ENCODE measurements at places on chromosomes 13 and 19.

DNA sequence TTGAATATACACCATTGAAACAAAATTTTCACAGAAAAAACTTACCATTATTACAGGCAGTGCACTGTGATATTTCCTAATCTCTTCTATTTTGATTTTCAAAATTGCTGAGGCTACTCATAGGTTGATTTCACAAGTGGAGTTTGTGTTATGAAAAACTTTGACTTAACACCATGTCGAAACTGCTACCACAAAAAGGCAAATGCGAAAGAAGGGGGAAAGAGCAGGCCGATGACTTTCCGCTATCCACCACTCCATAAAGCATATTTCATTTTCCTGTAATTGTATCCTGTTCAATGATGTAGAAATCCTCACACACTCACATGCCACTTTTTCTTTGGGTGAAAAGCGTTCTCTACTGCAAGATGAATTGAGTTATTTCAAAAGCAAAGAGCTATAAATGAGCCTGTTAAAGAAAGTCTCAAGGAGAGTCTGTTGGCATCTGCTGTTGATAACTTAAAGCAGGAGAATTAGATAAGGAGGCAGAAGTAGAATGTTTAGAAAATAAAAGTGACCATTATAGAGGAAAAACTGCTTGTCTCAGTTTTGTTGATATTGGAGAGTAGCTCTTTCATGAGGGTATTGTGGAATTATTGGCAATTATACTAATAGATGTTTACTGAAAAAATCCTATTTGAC lies 18.8 kb downstream of the KL start:
- no peak for DNase-seq

DNA sequence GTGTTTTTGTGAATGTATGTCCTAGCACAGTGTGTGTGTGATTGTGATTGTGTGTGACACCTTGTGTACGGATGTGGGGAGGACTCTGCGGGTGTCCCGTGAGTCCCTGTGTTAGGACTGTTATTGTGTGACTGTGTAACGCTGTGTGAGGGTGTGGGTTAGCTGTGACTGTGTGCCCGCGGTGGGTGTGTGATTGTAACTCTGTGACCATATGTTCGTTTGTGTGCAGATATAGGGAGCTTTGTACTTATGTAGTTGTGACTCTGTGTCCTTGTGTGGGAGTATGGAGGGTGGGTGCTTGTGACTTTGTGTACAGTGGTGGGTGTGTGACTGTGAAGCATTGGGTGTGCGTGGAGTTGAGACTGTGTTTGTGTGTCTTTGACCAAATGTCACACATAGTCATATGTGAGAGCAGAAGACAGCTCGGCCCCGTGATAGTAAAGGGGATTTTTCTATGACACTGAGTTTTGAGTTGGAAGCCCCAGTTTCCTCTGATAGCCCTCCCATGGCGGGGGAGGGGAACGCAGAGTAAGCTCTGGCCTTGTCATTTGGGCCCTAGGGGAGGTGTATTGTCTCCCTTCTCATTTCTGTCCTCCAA lies 949 bp upstream of the ZNF260 start:
- no peak for DNase-seq

GRCh38 chr13:94342436-94343242 lies 136.8 kb downstream of the DCT start:
- no peak for DNase-seq

GRCh38 chr13:57897225-57897624 lies 265.7 kb downstream of the PCDH17 start:
- DNase-seq, result no peak
